ENCODE measurements at places on chromosomes 2 and 18. TPM values are rescaled to one million over a fixed set of nuclear protein-coding genes. Genes with fewer than 3 reads are reported as not detected.

TRIM43 gene
- not detected for total RNA-seq

MEP1B gene
- 1.3 TPM for total RNA-seq

KLHL30 gene
- total RNA-seq: 0.10 TPM

GPR17 gene
- total RNA-seq: not detected

SLC9A4 gene
- total RNA-seq: not detected

GRCh38 chr18:77919923-77920322 is 670.3 kb downstream of the GALR1 start:
- DNase-seq: no peak

DNA sequence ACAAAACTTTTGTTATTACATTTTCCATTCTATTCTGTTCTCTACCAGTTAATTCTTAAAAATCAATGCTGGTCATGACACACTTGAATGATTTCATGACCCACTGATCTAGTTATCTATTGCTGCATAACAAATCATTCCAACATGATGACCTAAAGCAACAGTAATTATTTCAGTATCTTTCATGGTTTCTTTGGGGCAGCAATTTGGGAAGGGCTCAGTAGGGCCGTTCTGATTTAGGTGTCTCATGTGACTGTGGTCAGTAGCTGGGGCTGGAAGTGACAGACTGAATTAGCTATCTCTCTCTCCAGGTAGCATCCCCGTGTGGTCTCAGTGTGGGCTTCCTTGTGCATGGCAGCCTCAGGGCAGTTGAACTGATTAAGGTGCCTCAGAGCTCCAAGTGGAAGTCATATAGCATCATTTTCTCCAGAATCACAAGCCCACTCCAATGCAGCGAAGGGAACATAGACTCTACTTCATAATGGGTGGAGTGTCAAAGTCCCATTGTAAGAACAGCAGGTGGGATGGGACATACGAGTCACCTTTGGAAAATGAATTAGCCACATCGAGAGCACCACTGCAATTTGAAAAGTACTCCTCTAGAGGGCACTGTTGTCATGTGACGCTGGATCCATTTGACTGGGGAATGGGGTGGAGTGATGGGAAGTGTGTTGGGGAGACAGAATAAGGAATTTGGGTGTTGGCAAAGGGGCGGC is 39.1 kb upstream of the FAM136A start:
- peak; percentile 51 for DNase-seq
